CD4-positive, alpha-beta T cell treated with Interferon alpha-2 for 1 hour (primary cell): ENCODE measurements at places on chromosomes 1 and 21.

- no peak for DNase-seq
These were observed 72.6 kb upstream of the TARDBP start for GRCh38 chr1:10939654-10940450.

- DNase-seq, result no peak
These were observed 93.7 kb downstream of the CTH start for GRCh38 chr1:70504821-70505193.

DNA sequence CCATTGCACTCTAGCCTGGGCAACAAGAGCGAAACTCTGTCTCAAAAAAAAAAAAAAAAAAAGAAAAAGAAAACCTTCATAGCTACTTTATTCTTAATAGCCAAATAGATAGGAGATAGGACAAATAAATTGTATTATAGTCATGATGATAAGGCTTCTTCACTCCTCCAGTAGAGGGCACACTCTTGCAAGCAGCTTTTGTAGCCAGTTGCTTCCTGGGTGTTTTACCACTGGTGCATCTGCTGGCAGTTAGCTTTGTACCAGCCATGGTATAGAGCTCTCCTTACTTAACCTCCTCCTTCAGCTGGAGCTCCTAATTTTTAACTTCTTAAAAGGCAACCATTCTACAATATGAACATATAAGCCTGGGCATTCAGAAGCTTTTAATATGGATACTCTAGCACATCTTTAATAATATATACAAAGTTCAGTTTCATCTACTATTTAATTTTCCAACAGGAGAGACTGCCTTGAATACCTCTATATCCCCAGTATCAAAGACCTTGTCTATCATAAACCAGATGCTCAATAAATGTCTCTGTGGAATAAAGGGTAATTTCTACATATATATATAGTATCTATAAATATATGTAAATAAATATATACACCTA is 35.8 kb downstream of the EVI5 start:
- peak; percentile 29 for DNase-seq

DNA sequence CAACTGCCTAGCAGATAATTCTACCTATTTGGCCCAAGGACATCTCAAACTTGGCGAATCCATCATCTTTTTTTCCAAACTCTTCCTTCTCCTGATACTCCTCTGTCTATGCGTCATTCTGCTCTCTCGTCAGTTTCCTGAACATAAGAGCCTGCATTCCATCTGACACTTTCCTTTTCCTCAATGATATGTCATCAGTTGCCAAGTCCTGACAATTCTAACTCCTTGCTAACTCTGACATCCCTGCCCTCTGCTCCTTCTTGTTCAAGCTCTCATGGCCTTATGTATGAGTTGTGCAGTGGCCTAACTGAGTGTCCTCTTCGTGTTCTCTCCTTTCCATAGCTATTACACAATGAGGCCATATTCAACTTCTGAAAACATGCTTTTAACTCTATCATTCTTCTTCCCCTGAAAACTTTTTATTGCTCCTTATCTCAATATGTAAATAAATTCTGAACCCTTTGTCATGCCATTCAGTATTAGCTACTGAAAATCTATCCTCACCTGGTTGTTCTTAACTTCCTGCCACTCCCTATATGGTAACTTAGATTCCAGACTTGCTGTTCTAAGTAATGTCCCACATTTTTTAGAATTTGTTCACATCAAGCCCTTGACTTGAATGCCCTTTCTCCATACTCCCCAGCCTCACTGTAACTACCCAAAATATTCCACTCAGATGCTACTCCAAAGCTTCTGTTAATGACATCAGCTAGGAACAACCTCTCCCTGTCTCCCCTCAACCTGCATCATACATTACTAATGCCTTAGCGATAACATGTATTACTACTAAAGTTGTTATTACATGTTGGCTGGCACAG is 11.5 kb downstream of the PALMD start:
- no peak for DNase-seq

GRCh38 chr1:5742032-5742431 is 250.2 kb downstream of the NPHP4 start:
- DNase-seq, result no peak

GRCh38 chr1:58905126-58905490 is 121.3 kb upstream of the JUN start:
- DNase-seq, result no peak

- DNase-seq, result no peak
These were observed 642.9 kb downstream of the BRINP3 start for GRCh38 chr1:189834813-189835212.

- no peak for DNase-seq
These were observed 205.0 kb downstream of the GPR52 start for GRCh38 chr1:174652569-174653280.

GRCh38 chr1:107251083-107251482 is 110.2 kb downstream of the NTNG1 start:
- DNase-seq, result no peak
